Activated CD8-positive, alpha-beta memory T cell treated with anti-CD3 and anti-CD28 coated beads, Interleukin-2, amount 50 U/mL, for 4 hours (primary cell): ENCODE measurements at places on chromosomes 7 and 10.
A peak's percentile ranks its signal among the peaks of the same experiment; 100 is the strongest.

GRCh38 chr10:130769146-130770017 lies 542.1 kb downstream of the TCERG1L start:
- DNase-seq = no peak

DNA sequence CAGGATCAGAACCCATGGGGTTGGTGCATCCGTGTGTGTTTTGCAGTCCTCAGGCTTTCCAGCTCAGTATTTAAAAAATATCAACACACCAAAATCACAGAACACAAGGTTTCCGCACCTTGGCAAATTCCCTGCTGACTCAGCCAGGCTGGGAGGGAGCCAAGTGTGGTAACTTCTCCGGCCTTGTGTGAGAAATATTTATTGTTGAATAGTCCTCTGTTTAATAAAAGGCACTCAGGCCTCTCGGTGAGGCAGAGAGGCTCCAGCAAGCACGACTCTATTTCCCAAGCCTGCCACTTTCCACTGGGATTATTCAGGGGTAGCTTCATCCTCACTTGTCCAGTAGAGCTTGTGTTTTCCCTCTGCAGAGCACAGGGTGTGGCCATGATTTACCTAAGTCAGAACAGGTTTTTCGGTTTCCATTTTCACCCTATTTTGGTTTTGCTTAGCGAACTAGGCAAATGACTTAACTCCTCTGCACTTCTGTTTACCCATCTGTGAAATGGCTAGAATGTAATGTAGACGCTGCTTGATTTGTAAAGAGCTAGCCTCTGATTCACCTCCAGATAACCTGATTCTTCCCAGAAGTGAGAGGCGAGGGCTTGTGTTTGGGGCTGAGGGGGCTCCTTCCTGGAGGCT lies 13.0 kb upstream of the CHST15 start:
- DNase-seq = no peak

- peak; percentile 22 for DNase-seq
Observed at GRCh38 chr10:89163265-89163995, 43.7 kb downstream of the CH25H start.

- no peak for DNase-seq
Observed at GRCh38 chr10:85641479-85642009, 725.1 kb downstream of the GRID1 start.

DNA sequence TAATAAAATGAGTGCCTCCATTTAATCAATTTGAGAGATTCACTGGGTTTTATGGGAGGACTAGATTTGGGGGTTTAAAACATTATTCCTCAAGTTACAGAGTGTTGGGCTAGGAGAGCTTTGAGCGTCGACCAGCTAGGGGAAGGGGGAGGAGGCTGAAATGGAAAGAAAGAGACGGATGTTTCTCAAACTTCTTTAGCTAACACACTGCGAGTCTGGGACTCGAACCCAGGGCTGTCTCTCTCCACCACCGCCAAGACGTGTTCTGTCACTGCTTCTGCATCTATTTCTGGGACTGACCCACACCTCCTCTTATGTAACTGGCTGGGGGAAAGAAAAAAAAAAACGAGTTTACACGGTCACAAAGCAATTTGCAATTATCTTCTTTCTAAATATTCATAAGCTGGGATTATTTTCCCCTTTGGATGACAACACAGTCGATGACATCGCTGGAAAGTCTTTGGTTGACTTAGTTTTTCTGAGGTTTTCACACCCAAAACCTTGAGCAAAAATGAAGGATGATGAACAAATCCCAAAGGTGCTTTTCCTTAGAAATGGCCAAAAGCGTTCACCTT lies 27.2 kb downstream of the CHST15 start:
- DNase-seq = no peak

- no peak for DNase-seq
Observed at GRCh38 chr10:32084185-32084851, 28.1 kb upstream of the KIF5B start.

DNA sequence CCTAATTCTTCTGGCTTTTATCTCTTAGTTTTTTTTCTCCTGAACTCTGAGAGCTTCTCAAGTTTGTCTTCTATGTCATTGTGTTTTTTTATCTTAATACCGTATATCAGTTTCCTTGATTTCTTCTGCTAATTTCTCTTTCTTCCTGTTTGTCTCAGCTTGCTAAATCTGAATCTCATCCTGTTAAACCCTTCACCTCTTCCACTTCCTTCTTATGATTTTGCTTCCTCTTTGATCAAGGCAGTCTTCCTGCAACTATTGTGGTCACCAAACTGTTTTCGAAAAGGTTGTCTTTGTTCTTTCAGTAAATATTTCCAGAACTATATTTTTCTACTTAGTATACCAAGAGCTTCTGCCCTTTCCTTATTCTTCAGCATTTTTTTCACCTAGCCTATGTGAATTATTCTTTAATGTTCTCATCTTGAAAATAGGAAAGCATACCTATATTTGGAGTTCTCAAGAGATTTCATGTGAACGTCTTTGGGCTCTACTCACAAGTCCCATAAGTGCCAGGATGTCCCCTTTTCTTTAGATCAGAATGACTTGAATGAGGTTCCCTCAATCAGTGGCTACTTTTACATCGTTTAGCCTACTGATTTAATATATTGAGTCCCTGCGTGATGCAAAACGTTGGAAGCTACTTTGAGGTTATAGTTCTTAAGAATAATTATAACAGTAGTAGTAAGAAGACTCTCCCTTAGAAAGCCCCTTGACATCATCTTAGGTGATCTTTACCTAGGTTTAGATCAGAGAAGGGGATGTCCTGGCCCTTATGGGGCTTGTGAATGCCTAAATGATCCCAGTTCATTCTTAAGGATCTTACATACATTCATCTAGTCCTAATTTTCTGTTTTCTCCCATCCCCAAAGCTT lies 415.4 kb upstream of the AUTS2 start:
- no peak for DNase-seq

DNA sequence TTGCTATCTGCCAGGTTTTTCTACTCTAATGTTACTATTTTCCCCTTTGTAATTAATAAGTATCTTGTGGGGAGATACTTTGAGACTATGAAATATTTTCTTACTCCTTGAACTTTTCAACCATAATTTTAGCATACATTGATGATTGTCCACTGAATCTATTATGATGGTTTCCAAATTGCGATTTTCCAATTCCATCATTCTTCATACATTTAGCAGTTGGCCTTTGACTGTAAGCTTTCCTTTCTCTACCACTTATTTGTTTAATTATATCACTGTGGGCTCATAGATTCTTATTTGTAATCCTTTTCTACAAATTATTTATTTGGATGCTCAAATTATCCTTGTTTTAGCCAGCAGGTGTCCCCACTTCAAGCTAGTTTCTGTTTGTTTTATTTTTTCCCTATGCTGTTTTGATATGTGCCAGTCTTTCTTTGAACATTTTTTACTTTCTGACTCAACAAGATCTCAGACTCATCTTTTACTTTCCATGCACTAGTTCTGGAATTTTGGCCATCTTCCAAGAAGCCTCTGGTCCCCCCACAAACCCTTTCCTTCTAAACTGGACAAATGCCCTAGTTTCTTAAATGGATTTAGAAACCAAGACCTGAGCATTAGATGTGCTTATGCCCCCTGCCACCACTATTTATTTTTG lies 11.4 kb upstream of the MRPS16 start:
- DNase-seq = no peak

DNA sequence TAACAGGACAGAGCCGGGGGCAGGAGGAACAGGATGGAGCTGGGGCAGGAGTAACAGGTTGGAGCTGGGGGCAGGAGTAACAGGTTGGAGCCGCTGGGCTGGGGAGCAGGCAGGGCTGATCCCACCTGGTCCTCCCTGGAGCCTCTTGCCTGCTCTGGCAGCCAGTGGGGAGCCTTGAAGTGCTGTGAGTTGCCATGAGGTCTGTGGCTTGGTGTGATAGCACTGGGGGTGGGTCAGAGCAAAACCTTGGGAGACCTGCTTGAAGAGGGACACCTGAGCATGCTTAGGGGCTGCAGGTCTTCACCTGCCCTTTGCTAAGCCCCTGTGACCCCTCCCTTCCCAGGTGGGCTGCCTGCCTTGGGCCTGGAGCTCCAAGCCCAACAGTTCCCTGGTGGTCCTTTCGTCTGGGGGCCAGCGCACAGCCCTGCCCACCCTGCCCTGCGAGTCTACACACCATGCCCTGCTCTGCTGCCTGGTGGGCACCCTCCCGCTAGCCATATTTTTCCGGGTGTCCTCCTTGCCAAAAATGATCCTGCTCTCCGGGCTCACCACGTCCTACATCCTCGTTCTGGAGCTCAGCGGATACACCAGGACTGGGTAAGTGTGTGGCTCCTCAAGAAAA lies 111.6 kb downstream of the ADCY1 start:
- no peak for DNase-seq

GRCh38 chr7:22319424-22320403 lies 37.2 kb downstream of the RAPGEF5 start:
- DNase-seq = no peak

GRCh38 chr7:4645246-4645645 lies 36.8 kb upstream of the FOXK1 start:
- DNase-seq = no peak

DNA sequence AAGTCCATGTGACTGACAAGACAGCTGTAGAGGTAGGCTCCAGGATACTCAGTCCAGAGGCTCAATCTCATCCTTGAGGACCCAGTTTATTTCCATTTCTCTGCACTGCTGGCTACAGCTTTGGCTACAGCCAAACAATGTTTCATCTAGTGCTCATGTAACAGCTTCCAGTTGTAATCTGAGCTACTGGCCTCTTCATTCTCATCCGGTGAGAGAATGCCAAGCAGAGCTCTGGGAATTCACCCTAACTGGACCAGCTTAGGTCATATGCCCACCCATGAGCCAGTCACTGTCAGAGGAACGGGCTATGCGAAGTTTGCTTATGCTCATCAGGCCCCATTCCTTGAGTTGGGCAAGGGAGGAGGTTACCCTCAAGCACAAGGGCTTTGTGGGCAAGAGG lies 192.9 kb downstream of the EVX1 start:
- no peak for DNase-seq

DNA sequence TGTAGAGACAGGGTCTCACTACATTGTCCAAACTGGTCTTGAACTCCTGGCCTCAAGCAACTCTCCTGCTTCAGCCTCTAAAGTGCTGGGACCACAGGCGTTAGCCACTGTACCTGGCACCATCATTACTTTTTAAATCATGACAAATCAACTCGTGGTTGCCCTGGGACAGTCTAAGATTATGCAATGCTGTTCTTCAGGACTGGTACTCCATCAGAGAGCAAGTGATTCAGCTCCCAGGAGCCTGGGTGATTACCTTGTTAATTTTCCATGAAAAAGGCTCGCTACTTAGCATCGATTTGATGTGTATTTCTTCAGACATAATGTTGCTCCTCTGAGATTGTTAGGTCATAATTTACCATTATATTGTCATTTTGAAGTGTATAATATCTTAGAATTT lies 158.9 kb upstream of the STEAP4 start:
- DNase-seq = no peak

GRCh38 chr10:114859222-114859621 lies 37.6 kb downstream of the FHIP2A start:
- DNase-seq = no peak

GRCh38 chr7:30888747-30889146 lies 22.9 kb upstream of the AQP1 start:
- no peak for DNase-seq

DNA sequence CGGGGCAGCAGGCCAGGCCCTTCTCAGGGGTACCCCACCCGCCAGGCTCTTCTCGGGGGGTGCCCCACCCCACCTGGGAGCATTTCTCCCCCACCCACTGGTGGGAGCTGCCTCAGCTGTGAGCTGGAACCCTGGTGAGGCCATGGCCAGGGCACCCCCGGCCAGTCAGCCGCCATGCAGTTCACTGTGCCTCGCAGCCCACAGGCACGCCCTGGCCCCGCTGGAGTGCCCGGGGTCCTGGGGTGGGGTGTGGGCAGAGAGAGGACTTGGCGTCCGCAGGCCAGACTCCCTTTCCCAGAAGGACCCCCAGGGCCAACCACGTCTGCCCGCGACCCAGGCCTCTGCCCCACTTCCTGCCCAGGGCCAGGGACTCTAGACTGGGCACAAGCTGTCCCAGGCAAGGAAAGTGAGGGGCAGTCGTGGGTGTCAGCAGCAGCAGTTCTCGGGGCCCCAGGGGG lies 13.1 kb downstream of the DPYSL4 start:
- no peak for DNase-seq

DNA sequence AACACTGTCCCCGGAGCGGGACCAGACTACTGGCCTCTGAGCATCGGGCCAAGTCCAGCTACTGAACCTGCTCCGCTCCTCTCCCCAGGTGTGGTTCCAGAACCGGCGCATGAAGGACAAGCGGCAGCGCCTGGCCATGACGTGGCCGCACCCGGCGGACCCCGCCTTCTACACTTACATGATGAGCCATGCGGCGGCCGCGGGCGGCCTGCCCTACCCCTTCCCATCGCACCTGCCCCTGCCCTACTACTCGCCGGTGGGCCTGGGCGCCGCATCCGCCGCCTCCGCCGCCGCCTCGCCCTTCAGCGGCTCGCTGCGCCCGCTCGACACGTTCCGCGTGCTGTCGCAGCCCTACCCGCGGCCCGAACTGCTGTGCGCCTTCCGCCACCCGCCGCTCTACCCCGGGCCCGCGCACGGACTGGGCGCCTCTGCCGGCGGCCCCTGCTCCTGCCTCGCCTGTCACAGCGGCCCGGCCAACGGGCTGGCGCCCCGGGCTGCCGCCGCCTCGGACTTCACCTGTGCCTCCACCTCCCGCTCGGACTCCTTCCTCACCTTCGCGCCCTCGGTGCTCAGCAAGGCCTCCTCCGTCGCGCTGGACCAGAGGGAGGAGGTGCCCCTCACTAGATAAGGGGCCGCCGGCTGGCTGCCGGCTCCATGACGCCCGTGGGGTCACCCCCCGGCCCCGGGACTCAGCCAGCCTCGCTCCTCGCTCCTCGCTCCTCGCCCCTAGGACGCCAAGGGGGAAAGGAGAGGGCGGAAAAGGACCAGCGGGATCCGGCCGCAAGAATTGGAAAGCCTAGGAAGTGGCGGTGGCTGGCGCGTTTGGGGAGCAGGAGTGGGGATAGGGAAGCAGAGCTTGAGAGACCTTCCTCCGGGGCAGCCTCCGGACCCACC lies 3.4 kb downstream of the EVX1 start:
- no peak for DNase-seq

- no peak for DNase-seq
Observed at GRCh38 chr7:120819861-120820260, 38.1 kb downstream of the TSPAN12 start.

- DNase-seq = no peak
Observed at GRCh38 chr7:139341776-139342226, 664 bp downstream of the FMC1 start.

- DNase-seq = no peak
Observed at GRCh38 chr7:27185854-27186667, 1.0 kb upstream of the HOXA11 start.

DNA sequence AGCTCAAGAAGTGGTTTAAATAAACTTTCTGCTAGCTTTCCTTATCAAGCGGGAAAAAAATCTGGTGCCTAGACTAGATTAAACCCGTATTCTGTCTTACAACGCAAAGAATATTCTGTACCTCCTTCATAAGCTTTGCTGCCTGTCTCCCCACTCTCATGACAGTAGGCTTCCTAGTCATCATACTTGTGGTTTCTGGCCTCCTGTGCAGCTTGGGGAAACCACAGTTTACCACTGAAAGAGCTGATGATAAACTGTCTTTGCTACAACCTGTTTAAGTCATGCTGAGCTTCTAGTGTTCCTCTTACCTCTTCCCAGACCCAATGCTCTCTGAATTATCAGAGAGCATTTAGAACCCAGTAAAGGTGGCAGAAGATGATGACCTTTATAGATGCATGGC lies 55.0 kb downstream of the PODXL start:
- DNase-seq = peak; percentile 55
